A549 treated with CpdA at 1 μM for 4 hours (cell line): ENCODE measurements at places on chromosomes 12 and 14. TPM values are rescaled to one million over a fixed set of nuclear protein-coding genes. Genes with fewer than 3 reads are reported as not detected.

The GPRC5A gene
- 324 to 465 TPM (median 429 TPM) in 5 replicates for total RNA-seq

The AMHR2 gene
- 1.1 to 2.7 TPM (median 1.8 TPM) in 5 replicates for total RNA-seq

The TAS2R42 gene
- not detected in 5 replicates for total RNA-seq

The GLT8D2 gene
- total RNA-seq, result 0.17 to 0.52 TPM (median 0.24 TPM) in 5 replicates

The LYZ gene
- 0.11 to 0.64 TPM (median 0.35 TPM) in 3 of 5 replicates, not detected in the others for total RNA-seq

The PLEK2 gene
- total RNA-seq, result 26.5 to 31.9 TPM (median 27.8 TPM) in 5 replicates

The DNAJC22 gene
- 19.2 to 24.7 TPM (median 20.0 TPM) in 5 replicates for total RNA-seq

The KRT72 gene
- total RNA-seq, result not detected in 5 replicates

The RPS6KA5 gene
- total RNA-seq, result 2.2 to 4.5 TPM (median 3.3 TPM) in 5 replicates

The METTL1 gene
- 51.0 to 61.9 TPM (median 57.7 TPM) in 5 replicates for total RNA-seq

The TARBP2 gene
- total RNA-seq, result 47.6 to 65.0 TPM (median 60.5 TPM) in 5 replicates

The SIRT4 gene
- total RNA-seq, result 0.87 to 1.2 TPM (median 1.1 TPM) in 5 replicates

The KRT78 gene
- total RNA-seq, result 0.06 TPM in 1 of 5 replicates, not detected in the others

The TMEM179 gene
- total RNA-seq, result 0.15 to 0.63 TPM (median 0.38 TPM) in 5 replicates

The SRRM4 gene
- total RNA-seq, result not detected in 5 replicates

The UTP20 gene
- 15.8 to 21.6 TPM (median 17.1 TPM) in 5 replicates for total RNA-seq

The TCP11L2 gene
- 2.6 to 3.5 TPM (median 2.9 TPM) in 5 replicates for total RNA-seq

The NGB gene
- not detected in 5 replicates for total RNA-seq

The DTX1 gene
- 0.32 to 0.67 TPM (median 0.46 TPM) in 5 replicates for total RNA-seq

The HCAR3 gene
- 0.22 to 0.47 TPM (median 0.30 TPM) in 4 of 5 replicates, not detected in the other for total RNA-seq

The FAM177A1 gene
- total RNA-seq, result 81.0 to 92.1 TPM (median 86.8 TPM) in 5 replicates

The FGF23 gene
- total RNA-seq, result not detected in 5 replicates

The LRRC10 gene
- not detected in 5 replicates for total RNA-seq

The PNP gene
- total RNA-seq, result 171 to 195 TPM (median 176 TPM) in 5 replicates

The SLC5A8 gene
- total RNA-seq, result not detected in 5 replicates

The EFS gene
- total RNA-seq, result not detected in 5 replicates

The CLEC2A gene
- not detected in 5 replicates for total RNA-seq
